NCI-H774 (cell line): ENCODE measurements at places on chromosomes 11 and 22.

DNA sequence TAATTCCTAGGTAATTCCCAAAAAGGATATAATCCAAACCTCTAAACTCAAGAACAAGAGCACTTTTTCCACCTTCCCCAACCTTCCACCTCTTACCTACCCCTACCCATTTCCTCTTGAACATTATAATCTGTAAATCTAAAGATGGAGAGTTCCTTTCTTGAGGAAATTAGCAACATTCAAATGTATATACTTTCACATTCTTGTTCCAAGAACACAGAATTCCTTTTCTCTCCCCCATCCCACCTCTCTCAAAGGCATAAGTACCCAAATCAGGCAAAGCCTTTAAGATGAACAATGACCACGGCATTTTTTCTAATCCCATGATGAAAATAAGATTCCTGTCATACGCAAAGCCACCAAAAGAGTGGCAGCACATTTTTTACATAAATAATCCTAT lies 18.3 kb downstream of the RRAS2 start:
- no peak for DNase-seq

GRCh38 chr11:1082346-1082727 lies 7.7 kb downstream of the MUC2 start:
- DNase-seq, result no peak

- no peak for DNase-seq
Measured at GRCh38 chr11:109423466-109424190, 1.6 kb downstream of the C11orf87 start.

- DNase-seq, result no peak
Measured at GRCh38 chr11:117217141-117218084, 14.5 kb downstream of the PCSK7 start.

DNA sequence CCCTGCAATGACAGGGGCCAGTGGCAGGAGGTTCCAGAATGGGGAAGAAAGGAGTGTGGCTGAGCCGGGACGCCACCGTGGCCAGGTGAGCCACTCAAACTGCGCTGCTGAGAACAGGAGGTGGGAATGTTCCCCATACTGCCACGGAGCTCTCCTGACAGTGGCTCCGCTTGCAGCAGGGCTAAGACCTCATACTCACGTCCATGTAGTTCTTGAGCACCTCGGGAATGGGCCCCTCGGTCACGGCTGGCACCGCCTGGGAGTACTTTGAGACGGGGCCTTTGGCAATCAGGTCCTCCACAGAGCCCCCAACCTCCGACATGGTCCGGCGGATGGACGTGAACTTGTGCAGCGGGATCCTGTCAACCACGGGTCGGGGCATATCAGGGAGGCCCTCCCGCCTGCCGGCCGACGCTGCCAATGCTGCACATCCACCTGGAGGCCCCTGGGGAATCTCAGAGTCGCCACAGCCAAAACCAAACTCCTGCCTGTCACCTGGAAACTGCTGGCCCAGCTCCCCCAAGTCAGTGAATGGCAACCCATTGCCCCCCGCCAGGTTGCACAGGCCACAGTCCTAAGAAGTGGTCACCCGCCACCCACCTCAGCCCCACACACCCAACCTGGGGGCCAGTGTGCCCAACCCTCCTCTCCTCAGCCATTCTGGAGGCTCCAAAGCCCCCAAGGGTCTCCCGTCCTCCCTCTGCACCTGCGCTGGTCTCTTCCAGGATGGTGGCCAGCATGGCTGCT lies 2.4 kb downstream of the CTSD start:
- no peak for DNase-seq

DNA sequence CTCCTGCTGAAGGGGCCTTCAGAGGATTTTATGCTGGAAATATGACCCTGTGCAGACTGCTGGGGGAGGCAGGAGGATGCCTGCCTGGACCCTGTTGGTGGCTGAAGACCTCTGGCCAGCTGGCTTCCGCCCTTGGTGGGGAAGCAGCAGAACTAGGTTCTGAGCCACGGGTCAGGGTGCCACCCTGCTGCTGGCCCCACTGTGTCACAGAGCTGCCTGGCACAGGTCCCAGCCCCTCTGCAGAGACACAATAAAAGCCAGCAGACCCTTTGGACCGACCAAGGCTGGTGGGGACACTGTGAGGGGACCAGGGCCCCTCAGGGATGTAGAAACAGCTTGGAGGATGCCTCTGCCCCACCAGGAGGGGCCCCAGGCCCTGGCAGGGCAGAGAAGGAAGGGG lies 6.9 kb upstream of the SREBF2 start:
- DNase-seq, result no peak

DNA sequence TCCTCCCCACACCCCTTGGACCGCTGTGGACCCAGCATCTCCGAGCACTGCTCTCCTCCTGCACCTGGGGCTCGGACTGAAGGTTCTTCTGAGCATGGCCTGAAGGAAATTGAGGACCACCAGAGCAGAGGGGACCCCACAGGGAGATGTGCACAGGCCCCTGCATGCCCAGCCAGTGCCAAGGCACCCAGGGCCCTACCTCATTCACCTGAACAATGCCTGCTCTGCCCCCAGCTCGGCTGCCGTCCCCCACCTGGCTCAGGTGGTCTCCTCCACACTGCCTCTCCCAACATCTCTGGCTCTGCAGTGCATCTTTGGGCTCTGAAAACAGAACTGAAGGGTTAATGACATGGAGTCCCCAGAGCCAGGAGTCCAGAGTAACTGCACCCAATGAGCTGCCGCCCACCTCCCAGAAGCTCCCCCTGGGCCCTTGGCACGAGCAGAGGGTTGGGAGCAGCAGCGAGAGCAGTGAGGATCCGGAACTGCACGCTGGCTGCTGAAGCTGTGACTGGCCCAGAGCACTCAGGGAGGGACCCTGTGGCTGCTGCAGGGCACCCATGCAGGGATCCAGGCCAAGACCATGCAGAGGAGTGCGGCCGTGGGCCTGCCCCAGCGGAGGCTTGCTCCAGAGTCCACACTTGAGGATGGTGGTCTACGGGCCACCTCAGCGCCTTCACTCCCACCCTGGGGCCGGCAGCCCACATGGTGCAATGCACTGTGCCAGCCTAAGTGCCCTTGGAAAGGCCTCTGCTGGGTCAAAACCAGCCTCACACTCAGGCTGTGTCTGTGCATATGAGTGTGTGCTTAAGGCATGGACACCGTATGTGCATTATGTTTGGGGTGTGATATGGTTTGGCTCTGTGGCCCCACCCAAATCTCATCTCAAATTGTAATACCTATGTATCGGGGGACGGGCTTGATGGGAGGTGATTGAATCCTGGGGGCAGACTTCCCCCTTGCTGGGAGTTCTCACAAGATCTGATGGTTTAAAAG lies 686.1 kb downstream of the TBC1D22A start:
- DNase-seq, result no peak

GRCh38 chr11:85028329-85029101 lies 598.6 kb downstream of the DLG2 start:
- DNase-seq, result no peak

DNA sequence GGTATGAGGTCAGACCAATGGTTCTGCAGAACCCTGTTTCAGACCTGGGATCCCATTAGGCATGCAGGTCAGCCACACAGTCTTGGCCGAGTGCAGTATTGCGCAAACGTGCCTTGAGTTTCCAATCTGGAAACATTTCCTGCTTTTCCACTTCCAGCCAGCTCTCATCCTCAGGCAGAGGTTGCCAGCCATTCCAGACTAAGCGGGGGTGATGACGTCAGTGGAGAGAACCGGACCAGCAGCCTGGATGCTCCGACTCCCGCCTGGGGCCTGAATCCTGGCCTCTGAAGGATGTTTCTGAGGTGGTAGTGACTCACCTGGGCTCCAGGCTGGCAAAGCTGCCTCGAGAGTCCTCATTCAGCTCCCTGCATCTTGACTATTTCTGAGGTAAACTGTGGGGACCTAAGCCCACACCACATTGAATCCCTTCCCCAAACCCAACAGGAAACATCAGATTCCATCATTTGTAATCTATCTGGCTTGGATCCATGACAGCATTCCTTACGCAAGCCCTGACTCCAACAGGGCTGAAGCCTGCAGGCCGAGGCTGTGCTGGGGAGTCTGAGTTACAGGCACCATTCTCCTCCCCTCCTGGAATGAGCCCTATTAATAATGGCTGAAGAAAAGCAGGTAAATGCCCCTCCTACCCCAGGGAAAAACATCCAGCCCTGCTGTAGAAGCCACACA lies 83.0 kb downstream of the ABTB2 start:
- no peak for DNase-seq
